Epithelial cell of alveolus of lung (primary cell): ENCODE measurements at places on chromosomes 5 and 9. TPM values are rescaled to one million over a fixed set of nuclear protein-coding genes. Genes with fewer than 3 reads are reported as not detected.

The ATOSB gene
- 19.8 and 25.6 TPM in 2 replicates for total RNA-seq

The FSTL4 gene
- 0.26 and 1.1 TPM in 2 replicates for total RNA-seq

The PCDHGB1 gene
- 0.39 and 2.2 TPM in 2 replicates for total RNA-seq

The NR5A1 gene
- not detected in 2 replicates for total RNA-seq

The ZNF462 gene
- 9.8 and 16.8 TPM in 2 replicates for total RNA-seq

The PRRT1B gene
- not detected in 2 replicates for total RNA-seq

The IFT74 gene
- 9.7 and 12.0 TPM in 2 replicates for total RNA-seq

The GCNT4 gene
- total RNA-seq: 0.32 and 0.65 TPM in 2 replicates

The N4BP3 gene
- total RNA-seq: 1.6 and 2.8 TPM in 2 replicates

The LECT2 gene
- total RNA-seq: not detected in 2 replicates

The FCN1 gene
- not detected in 2 replicates for total RNA-seq

The CARD6 gene
- 5.7 and 6.3 TPM in 2 replicates for total RNA-seq
